ENCODE measurements at places on chromosomes 5 and 9.
A peak's percentile ranks its signal among the peaks of the same experiment; 100 is the strongest.

DNA sequence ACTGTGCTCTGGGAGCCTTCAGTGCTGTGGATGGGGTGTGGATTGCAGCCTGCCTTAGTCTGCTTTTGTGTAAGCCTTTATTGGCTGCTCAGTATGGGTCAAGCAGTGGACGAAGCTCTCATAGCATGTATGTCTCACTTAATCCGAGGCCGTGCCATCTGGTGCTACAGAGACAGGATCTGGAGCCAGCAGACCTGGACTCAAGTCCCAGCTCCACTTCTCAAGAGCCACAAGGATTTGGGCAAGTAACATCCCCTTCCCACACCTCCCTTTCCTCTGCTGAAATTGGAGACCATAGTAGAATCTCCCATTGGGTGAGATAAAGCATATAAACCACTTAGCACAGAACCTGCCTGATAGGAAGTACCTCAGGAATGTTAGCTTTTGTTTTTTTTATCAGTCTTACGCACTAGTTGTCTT is 23.4 kb upstream of the LECT2 start:
- no peak for DNase-seq

GRCh38 chr5:36026706-36027465 is 35.7 kb upstream of the UGT3A1 start:
- no peak for DNase-seq

GRCh38 chr5:177232761-177233160 is 70.8 kb downstream of the RAB24 start:
- DNase-seq: no peak

DNA sequence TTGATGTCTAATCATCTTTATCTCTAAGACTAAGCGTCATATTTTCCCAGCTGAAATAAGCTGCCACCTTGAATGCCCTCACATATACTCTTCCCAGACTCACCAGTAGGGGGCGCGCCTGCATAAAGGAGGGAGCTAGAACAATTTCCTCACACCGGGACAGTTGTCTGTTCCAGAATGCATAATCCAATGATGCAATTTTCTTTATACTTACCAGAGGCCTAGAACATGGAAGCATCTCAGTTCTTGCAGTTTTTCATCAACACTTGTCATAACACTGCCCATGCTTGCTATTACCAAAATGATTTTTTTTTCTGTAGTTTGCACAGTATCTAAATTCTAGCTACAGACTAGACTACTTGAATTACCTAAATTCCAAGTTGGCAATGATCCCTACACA is 203.9 kb downstream of the FRMD3 start:
- DNase-seq: peak; percentile 88

DNA sequence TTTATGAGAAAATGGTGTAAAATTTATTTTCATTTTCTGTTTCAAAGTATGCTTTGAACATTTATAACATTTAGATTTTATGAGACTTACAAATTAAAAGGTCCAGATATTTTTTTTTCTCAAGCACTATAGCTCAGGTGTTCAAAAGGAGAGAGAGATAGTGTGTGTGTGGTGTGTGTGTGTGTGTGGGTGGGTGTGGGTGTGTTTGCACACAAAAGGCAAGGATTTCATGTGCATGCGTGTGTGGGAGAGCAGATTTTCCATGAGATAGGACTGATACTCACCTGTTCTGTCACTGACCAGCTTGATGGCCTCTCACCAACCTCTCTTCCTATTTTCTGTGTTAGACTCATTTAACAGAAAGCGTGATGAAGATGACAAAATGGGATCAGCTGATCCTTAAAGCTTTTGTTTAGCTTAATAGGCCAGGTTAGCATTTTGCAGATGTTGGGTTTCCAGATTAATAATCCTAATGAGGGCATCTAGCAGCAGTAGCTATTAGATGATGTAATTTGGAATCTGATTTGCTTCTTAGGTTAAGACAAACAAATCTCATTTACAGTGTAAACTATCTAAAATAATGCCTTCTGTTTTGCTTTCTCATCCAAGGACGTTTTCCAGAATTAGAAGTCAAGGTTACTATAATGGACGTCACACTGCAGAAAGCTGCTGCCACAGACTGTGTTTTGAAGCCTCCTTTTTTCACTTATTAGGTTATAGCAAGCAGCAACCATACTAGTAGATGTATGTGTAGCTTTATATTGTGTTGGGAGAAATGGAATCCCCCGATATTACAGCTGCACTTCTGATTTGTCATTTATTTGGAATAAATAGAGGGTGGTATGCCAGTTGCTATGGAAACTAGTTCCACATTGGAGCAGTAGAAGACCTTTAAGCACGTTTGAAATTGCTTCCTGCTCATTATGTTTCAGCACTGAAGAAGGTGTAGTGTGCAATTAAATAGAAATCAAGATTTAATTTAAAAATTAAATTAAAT is 355.6 kb downstream of the TAF11L14 start:
- DNase-seq: no peak

DNA sequence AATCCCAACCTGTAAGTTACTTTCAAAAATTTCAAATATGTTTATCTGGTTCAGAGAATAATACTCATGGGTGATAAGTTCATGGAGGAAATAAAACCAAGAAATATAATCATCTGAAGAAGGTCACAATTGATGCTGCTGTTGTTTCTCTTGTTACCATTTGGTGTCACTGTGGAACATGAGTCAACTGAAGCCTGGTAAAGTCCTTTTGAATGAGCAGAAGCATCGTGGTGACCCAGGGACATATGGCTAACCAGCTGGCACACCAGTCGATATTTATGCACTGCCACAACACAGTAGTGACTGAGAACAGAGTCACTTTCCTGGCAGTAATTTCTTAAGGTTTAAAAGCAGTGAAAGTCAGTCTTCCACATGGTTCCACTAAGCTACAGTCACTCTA is 612.9 kb upstream of the TLE4 start:
- no peak for DNase-seq

DNA sequence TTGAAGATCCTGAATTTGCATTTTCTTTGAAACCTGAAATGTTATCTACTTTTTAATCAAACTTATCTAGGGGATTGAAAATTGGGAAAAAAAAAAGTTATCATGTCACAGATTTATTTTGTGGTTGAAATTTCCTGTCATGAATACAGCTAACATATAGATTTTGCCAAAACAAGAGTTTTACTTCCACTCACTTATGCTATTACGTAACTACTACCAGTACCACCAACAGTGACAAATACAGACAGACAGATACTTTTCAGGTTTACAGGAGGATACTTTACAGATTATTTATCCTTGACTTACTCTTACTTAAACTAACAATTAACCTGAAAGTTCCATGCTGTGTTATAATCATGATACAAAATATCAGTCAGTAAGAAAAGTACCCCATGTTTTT is 6.8 kb upstream of the MRPS30 start:
- DNase-seq: no peak

- no peak for DNase-seq
Observed at GRCh38 chr9:114114364-114114763, 15.3 kb upstream of the KIF12 start.

- no peak for DNase-seq
Observed at GRCh38 chr9:92965061-92965758, 17.9 kb downstream of the FGD3 start.

DNA sequence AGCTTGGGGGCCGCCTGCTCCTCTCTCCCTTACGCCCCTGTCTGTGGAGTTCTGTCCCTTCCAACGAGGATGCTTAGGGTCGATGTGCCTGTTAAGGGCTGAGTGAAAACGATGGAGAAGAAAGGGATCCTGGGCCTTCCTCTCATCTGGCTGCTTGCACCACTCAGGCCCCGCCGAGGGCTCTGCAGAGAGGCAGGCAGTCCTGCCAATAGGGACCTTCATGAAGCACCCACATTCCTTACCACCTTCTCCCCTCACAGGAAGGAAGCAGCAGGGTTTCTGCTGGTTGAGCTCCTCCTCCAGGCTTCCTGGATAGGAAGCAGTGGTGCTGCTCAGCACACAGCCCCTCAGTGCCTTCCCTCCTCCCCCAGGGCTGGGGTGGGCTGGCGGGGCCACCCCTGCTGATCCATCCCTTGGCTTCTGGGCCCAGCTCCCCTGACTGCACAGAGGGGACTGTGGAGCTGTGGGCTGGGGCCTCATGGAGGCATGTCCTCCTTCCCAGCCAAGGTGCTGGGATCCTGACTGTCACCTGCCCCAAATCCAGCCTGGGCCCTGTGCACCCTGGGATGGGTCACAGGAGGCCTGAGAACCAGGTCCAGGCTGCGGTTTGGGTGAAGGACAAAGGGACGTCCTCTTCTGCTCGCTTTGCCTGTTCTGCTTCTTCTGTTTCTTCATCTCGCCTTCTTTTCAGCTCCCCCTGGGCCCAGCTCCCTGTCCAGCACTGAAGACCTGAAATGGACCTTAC is 50.5 kb downstream of the AHRR start:
- DNase-seq: peak; percentile 84

DNA sequence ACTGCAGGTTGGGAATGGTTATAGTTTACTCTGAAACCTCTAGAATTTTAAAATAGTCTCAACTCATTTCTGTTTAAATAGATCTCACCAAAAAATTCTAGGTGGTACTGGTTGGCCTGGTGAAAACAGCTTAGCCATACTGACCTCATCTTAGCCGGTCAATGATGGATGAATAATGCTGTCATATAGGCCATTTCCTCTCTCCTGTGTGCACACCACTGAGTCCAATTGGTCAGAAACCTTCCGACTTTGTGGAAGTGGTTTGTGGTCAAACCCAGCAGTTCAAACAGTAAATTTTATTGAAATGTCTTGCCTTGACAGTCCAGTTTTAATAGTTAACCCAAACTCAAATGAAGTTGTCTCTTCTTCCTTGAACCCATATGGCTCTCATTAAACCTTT is 98.6 kb downstream of the GIN1 start:
- no peak for DNase-seq

- no peak for DNase-seq
Observed at GRCh38 chr9:127557998-127558546, 54.0 kb upstream of the STXBP1 start.

DNA sequence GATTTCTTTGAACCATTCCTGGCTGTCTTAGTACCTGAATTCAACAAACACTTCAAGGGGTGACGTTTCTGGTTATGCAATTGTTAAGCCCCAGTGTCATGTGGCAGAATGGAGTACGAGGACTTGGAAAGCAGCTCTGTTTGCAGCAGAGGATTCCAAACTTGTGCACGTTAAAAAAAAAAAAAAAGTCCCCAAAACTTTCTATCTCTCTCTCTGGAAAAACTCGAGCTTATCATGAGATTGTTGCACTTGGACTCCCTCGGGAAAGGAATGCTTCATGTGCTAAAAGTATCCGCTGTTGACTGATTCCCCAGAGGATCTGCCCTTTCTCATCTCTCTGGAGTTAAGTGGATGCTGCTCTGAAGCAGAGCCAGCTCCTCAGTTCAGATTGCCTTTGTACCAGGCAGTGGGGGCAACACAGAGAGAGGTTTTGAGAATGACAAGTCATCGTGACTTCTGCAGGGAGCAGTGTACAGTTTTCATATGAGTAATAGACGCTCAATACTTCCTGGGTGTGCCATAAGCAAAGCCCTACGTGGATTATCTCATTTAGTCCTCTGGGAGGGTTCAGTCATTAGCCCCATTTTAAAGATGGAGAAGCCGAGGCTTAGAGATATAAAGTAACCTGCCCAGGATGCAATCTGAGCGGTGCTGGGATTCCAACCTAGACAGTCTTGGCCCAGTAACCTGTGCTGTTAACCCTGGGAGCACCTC is 28.1 kb downstream of the TMOD1 start:
- no peak for DNase-seq

DNA sequence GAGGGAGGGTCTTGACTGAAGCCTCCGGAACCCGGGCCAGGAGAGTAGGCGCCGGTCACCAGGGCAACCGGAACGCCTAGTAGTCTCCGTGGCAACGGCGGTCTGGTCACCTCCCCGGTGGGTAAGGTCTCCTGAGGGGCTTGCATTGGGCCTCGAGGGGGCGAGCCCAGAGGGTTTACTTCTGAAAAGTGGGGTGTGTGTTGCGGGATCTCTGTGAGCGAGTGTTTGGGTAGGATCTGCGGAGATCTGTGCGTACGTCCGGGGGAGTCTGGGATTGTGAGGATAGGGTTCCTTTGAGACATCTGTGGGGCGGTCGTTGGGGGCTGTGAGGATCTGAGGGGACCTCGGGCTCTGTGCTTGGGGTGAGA is at the start of gene FAM221B:
Gene FAM221B (minus strand): TSS at position 17 of the 368 bp plus-strand sequence. CDS start 2,571 bp downstream, outside the sequence.
- DNase-seq: no peak

DNA sequence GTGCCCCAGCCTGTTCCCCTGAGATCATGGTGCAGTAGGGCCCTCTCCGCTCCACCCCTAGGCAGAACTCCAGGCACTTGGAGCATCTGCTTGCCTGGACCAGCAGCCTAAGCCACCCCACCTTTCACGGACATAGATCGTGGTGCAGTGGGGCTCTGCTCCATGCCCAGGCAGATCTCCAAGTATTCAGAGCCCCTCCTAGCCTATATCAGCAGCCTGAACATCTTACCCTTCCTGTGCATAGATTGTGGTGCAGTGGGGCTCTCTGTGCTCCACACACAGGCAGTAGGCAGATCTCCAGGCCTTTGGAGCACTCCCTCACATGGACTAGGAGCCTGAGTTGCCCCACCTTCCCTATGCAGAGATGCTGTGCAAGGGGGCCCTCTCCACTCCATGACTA is 103.0 kb downstream of the GLIS3 start:
- DNase-seq: no peak

- DNase-seq: no peak
Observed at GRCh38 chr5:135504376-135504775, 31.4 kb downstream of the NEUROG1 start.

DNA sequence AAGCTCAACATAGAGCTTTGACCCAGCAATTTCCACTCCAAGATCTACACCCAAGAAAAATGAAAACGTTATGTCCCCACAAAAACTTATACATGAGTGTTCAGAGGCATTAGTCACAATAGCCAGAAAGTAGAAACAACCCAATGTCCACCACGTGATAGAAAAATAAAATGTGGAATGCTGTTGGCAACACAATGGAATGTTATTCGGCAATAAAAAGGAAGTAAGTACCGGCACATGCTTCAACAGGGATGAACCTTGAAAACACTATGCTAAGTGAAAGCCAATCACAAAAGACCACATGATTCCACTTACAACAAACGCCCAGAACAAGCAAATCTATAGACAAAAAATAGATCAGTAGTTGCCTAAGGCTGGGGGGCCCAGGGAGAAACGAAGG is 6.0 kb downstream of the UBQLN1 start:
- no peak for DNase-seq

GRCh38 chr5:170571281-170571731 is 67.5 kb downstream of the KCNIP1 start:
- no peak for DNase-seq

DNA sequence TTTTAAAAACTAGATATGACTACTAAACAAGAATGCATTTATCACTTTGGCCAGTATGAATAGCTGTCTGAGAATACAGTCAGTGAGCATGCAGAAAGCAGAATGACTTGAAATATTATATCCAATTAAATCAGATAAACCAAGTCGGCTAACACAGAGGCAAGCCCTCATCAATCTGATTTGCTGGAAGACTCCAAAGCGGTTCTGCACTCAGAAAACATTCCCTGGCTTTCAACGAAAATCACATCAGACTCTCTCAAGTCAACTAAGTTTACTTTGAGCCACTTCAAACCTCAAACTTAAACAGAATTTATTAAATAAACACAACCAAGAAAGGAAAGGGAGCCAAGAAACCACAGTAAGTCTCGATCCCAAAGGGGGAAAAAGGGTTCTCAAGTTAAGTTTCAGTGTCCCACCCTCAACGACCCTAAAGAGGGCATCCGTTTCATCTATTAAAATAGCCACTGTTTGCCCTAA is 1.4 kb downstream of the MYO10 start:
- DNase-seq: no peak

All from HL-60 (cell line).